ENCODE measurements at places on chromosomes 2 and 18.

DNA sequence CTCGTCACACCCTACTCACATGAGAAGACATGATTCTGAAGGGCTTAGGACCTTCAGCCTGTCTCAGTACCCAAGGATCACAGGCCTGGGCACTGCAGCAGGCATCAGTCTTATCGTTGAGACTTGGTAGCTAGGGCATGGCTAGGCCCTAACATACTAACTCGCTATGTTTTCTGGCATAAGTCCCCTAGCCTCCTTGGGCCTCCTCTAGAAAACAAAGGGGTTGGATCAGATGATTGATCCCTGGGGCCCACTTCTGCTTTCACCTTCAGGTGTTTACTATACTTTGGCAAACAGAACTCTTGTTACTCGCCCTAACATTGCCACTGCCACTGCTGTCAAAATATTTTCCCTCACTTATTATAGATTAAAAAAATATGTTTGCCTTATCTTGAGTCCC is 44.2 kb downstream of the VSNL1 start:
- no peak for DNase-seq

DNA sequence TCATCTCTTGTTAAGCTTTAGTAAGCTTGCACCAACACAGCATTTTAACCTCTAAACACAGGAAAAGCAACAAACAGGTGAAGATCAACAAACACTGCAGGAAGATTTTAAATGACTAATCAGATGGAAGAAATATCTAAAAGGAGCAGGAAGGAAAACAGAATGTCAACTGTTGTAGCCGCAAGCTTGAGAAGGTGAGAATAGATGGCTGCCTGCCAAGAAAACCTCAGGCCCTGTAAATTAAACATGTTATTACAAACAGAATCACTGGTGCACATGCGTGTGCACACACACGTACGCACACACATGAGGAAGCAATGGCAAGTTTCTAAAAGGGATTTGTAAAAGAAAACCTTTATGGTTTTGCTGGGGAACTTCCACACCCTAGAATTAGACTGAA is 257.8 kb upstream of the GALNT5 start:
- DNase-seq: no peak

- DNase-seq: no peak
Measured at GRCh38 chr18:70390371-70391090, 101.7 kb downstream of the SOCS6 start.

- no peak for DNase-seq
Measured at GRCh38 chr2:105490204-105490603, 91.4 kb upstream of the FHL2 start.

DNA sequence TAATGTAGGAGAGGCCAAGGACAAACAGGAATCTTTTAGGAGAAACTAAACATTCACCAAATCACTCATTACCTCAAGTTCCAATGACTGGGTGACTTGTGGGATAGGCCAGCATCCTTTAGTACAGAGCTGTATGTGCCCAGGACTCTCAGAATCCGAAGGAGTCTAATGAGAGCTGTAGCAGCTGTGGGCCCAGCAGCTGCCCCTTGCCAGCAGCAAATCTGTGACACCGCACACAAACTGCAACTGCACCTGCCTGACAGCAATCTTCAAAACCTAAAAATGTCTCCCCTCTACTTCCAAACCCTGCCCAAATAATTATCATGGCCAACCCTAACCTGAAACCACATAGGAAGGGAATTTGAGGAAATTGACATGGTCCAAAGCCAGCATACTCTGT is 44.5 kb upstream of the ACVR2A start:
- no peak for DNase-seq

GRCh38 chr2:41326851-41327250 is 721.0 kb upstream of the PKDCC start:
- DNase-seq: no peak

GRCh38 chr2:42575458-42576064 is 7.1 kb downstream of the MTA3 start:
- no peak for DNase-seq

DNA sequence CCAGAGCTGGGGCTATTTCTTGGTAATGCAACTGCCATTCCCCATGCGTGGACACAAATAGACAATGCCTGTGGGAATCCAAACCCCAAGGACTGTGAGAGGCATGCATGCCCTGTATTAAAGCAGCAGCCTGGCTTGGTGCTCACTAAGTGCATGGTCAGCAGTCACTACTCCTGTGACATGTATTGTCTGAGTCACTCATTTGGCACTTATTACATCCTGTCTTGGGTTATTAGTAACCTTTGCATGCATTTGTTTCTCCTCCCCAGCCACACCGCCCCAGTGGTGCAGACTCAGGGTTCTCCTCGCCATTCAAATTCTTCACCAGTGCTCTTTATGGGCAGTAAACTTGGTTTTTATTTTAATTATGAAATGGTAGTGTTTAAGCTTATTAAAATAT is 30.2 kb downstream of the PRKCE start:
- no peak for DNase-seq

DNA sequence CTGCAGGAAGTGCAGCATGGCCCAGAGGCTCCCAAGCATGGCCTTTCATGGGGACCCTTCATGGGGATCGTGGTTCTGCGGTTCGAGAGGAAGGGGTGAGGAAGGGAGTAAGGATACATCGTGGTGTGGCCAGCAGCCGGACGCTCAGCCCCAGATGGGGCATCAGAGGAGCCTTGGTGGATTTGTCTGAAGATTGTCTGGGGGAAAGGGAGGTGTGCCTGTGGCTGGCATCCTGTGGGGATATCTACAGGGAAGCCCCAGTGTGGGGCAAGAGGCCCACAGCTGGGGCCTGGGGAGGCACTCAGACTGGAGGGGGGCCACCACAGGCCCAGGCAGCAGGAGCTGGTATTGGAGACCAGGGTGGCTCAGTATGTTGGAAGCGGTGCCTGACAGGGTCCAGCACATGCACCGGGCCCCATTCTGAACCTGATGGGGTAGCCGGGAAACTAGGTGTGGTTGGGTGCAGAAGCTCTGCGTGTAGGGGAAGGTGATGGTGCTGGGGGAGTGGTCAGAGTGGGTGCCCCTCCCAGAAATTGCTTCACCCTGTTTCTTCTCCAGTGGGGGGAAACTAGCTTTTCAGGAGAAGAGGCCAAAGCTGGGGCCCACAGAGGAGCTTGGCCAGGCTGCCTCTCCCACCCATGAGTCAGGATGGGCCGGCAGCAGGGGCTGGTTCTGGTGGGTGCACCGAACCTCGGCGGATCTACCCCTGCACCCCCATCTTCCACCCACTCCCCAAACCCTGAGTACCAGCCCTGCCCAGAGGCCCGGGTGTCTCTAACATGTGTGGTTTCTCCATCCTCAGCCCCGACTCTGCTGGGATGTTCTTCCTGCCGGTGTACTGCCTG is 274.4 kb upstream of the HDAC4 start:
- DNase-seq: no peak

GRCh38 chr18:51568151-51568550 is 370.7 kb upstream of the MEX3C start:
- DNase-seq: no peak

- no peak for DNase-seq
Measured at GRCh38 chr18:62957885-62958472, 242.6 kb downstream of the PHLPP1 start.

DNA sequence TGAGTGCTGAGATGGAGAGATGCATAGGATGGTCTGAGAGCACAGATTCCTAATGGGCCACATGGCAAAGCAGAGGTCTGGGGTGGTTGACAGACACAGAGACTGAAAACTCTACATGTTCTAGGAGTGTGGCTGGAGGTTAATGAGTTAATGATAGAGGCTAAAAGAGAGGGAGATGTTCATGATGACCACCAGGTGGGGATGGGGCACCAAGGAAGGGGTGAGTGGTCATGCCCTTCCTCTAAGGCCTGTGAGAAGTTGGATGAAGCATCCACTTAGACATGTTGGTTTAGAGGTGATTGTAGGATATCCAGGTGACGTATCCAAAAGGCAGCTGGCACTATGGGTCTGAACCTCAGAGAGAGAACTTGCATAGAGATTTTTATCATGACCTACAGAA is 102.1 kb downstream of the LRP2 start:
- DNase-seq: no peak

DNA sequence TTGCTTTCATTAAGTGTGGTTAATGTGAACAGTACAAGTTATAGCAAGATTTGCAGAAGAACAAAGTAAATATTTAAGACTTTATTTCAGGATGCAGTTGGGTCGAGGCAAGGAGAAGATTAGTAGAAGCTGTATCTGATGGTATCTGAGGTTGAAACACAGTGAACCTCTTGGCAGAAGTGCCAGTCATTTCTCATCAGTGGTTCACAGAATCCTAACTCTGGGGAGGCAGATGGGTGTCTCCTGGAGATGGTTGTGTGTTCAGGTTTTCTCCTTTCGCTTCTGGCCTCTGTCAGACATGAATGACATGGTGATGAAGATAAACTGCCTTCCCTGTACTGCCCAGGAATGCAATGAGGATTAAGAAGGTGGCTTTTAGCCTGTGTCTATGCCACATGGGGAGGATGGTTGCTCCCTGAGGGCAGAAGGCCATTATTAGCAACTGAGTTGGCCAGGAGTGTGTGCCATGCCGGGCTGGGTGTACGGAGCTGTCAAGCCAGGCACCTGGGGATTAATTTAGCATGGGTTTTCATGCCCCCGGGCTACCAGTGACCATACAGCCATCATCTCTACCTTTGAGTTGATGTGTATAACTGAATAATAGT is 28.0 kb downstream of the MGAT5 start:
- DNase-seq: no peak

DNA sequence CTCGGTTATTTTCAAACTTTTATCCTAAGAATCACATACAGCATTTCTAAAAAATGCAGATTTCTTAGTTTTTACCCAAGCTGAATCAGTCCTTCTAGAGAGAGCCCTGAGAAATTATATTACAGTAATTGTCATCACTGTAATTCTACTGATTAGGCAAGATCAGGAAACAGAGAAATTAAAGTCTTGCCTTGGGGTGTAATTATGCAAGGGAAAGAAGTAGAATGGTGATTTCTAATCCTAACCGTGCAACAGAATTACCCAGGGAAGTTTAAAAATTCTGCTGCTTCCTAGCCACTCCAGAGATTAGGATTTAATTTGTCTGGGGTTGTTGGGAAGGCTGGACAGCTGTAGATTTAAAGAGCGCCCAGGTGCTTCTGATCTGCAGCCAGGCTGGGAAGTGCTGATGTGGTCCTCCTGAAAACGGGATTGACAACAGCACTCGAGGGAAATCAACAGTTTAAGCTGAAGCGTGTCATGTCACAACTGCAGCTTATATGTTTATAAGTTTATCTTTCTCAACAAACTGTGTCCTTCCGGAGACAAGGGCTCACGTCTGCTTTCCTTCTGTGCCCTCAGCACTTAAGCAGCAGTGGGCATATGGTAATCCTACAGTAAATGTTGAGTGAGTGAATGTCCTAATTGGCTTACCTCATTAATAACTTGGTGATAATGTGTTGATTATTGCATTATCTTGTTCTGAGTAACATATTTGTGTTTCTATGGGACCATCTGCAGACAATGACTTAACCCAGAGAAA is 671.9 kb upstream of the SOX11 start:
- no peak for DNase-seq

DNA sequence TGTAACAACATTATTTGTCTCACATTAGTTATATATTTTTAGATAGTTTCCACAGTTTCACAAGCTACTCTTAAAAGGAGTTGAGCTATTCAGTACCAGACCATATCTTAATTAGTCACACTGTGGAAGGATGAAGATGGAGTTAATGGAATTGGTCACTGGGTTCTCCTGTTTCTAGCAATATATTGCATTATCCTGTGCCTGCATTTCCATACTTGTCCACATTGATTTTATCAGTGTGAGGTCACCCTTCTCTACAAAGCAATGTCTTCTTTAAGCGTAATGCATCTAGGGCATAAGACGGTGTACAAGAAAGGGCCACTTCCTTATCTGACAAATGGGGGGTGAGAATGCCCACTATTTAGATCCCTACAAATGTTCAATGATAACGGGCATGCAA is 216.8 kb upstream of the TANK start:
- no peak for DNase-seq

- no peak for DNase-seq
Measured at GRCh38 chr2:173021939-173022371, 53.7 kb upstream of the MAP3K20 start.

- no peak for DNase-seq
Measured at GRCh38 chr2:53445383-53446070, 322.1 kb upstream of the CHAC2 start.

GRCh38 chr2:85078536-85078935 is 54.7 kb upstream of the TCF7L1 start:
- no peak for DNase-seq

- DNase-seq: no peak
Measured at GRCh38 chr2:121184248-121184862, 100.6 kb downstream of the TFCP2L1 start.

- DNase-seq: no peak
Measured at GRCh38 chr2:160876029-160876428, 284.2 kb upstream of the TANK start.

GRCh38 chr2:54666634-54667265 is 56.7 kb upstream of the EML6 start:
- DNase-seq: no peak

- no peak for DNase-seq
Measured at GRCh38 chr18:555705-556457, 24.3 kb upstream of the CETN1 start.

DNA sequence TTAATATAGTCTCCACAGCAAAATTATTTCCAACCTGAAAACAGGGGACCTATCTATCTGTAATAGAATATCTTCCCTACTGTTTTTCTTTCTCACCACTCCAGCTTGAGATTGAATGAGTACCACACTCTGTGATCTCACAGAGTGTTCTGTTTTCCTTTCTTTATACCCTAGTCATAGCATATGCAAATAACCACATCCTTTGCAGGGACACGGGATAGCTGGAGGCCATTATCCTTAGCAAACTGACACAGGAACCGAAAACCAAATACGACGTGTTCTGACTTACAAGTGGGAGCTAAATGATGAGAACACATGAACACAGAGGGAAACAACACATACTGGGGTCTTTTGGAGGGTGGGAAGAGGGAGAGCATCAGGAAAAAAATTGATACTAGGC is 224.7 kb downstream of the SLC8A1 start:
- no peak for DNase-seq

- DNase-seq: no peak
Measured at GRCh38 chr2:24047703-24048033, 477 bp upstream of the WDCP start.

DNA sequence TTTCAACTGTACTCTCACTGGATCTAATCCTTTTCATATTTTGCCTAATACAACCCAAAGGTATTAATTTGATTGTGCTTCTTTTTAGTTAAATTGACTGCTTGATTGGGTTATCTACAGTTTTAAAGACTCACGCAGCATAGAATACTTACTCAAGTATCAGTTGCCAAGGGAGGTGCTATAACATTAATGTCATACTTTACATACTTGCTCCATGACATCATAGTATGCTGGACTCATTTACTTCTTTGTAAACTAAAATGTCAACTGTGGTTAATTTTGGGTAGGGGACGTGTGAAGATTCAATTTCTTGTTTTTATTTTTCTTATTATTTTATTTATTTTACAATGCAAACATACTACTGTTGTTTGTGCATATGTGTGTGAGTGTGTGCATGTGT is 716.2 kb upstream of the VRK2 start:
- DNase-seq: no peak

Data from T follicular helper cell (primary cell).